T-helper 2 cell treated with Interferon-gamma antibody and Interleukin-4, amounts not matched to agents 5 μg/mL and 100 μg/mL, for 36 hours (primary cell): ENCODE measurements at places on chromosomes 6 and 20.

DNA sequence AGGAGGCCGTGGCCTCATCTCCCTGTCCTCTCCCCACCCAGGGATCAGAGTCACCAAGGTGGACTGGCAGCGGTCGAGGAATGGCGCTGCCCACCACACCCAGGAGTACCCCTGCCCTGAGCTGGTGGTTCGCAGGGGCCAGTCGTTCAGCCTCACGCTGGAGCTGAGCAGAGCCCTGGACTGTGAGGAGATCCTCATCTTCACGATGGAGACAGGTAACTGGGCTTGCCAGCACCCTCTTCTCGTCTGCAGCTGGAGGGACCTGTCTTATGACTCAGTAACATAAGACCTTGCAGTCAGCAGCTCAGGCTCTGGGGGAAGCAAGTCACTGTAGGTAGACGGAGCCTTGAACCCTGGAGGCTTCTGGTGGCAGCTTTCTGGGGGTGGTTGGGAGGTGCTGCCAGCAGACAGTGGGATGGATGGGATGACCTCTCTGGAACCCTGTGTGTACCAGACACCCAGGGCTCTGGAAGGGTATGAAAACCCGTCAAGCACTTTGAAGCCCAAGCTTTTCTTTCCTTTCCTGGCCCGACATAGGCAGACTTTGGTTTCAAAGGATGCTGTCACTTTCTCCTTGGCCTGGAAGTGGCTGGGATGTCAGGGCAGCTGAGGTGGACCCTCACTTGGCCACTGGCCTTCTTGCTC lies 13.8 kb downstream of the TGM6 start:
- H3K36me3 ChIP-seq: no peaks in the 10 kb centered on the region
- no peak overlapping the region for H3K4me3 ChIP-seq
- H3K4me1 ChIP-seq: no peaks in the 10 kb centered on the region
- no peak overlapping the region for H3K27ac ChIP-seq

- H3K4me1 ChIP-seq: no peaks in the 10 kb centered on the region
- H3K4me3 ChIP-seq: no peak overlapping the region
- no peak overlapping the region for H3K27ac ChIP-seq
- H3K27me3 ChIP-seq: peaks cover 3% of the 10 kb centered on the region
- H3K36me3 ChIP-seq: no peaks in the 10 kb centered on the region
- no peak for DNase-seq
Observed at GRCh38 chr20:47949230-47949629, 163.9 kb upstream of the SULF2 start.

DNA sequence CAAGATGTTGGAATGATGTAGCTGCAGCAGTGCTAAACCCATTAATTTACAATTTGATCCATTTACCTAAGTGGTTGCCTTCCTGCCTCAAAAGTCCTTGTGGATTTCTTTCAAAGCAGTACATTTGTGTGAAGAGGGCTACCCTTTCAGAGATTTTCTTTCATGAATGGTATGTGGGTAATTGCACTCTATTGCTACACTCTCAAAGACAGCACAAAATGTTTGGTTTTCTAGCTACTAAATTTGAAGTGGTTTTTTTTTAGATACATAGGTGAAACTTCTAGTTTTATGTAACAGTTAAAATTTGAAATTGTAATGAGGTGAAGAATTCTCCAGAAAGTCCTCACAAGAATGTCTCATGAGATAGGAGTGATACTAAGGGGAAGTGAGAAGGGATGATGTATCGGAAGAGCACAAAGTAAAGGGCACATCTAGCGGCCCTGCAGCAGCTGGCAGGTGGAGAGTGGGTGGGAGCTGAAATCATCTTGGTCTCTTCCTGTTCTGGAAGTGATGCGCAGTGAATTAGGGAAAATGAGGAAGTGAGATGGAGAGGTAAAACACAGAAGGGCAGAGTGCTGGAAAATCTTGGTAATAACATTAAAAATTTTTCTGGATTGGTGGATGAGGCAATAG lies 236.8 kb upstream of the MAN1A1 start:
- H3K36me3 ChIP-seq: no peaks in the 10 kb centered on the region
- H3K27ac ChIP-seq: no peak overlapping the region
- H3K4me1 ChIP-seq: no peaks in the 10 kb centered on the region
- no peak for DNase-seq
- H3K4me3 ChIP-seq: no peak overlapping the region

DNA sequence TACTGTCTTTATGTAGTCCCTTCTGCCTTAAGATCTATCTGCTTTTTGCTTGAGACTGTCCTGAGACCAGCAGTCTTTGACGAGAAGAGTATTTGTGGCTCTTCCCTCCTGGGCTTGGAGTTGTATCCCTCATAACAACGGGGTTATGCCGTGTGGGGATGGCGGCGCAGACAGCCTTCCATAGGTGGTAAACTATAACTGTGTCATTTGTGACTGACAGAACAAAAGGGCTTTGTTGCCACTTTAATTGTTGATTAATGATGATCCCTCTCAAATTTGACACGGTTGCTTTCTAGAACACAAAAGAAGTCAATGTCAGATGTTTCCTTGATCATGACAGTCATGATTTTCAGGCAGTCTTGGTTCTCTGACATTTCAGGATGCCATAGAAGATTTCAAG lies 196.6 kb downstream of the JARID2 start:
- H3K4me1 ChIP-seq: peaks cover 69% of the 10 kb centered on the region
- no peak overlapping the region for H3K4me3 ChIP-seq

- peaks cover 36% of the 10 kb centered on the region for H3K4me1 ChIP-seq
- no peak overlapping the region for H3K4me3 ChIP-seq
- no peak for DNase-seq
- H3K36me3 ChIP-seq: no peaks in the 10 kb centered on the region
Observed at GRCh38 chr20:62979876-62980373, 26.8 kb downstream of the BHLHE23 start.

DNA sequence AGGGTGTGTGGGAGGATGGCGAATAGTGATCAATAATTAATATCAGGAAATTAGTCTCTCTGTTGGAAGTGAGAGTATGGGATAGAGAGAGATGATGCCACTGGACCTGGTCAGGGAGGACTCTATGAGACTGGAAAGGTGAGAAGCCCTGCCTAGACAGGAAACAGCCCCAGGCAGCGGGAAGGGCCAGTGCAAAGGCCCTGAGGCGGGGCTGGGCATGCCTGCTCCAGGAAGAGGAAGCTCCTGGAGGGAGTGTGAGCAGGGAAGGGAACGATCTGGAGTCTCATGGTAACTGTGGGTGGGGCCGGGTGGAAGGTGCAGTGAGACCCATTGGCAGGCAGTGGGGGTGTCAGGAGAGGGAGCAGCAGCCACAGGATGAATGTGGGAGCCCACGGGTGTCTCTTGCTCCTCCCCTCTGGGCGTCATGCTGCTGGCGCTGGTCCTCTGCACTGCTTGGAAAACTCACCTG lies 1.8 kb upstream of the CST3 start:
- H3K27me3 ChIP-seq: peaks cover 21% of the 10 kb centered on the region
- H3K27ac ChIP-seq: no peak overlapping the region
- no peaks in the 10 kb centered on the region for H3K36me3 ChIP-seq
- no peak for DNase-seq
- H3K4me3 ChIP-seq: no peak overlapping the region
- H3K4me1 ChIP-seq: no peaks in the 10 kb centered on the region

- H3K4me3 ChIP-seq: no peak overlapping the region
- no peak for DNase-seq
- H3K36me3 ChIP-seq: peaks cover 72% of the 10 kb centered on the region
- H3K27me3 ChIP-seq: no peaks in the 10 kb centered on the region
- peak overlapping the region; percentile 62 for H3K27ac ChIP-seq
- H3K4me1 ChIP-seq: peaks cover 36% of the 10 kb centered on the region
Observed at GRCh38 chr20:1368448-1369199, 24.2 kb downstream of the FKBP1A start.

DNA sequence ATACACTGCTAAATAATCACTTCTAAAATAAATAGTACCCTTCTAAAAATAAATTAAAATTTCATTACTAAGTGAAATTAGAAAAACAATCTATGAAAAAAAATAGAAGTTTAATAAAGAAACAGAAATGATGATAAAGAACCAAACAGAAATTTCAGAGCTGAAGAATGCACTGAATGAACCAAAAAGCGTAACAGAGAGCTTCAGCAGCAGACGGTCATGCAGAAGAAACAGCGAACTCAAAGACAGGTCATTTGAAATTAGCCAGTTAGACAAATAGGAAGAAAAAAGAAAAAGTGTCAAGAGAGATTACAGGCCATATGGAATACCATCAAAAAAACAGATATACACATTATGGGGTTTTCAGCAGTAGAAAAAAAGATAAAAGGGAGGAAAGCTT lies 706.7 kb downstream of the TBC1D32 start:
- H3K4me3 ChIP-seq: no peak overlapping the region
- no peaks in the 10 kb centered on the region for H3K36me3 ChIP-seq
- H3K4me1 ChIP-seq: no peaks in the 10 kb centered on the region

DNA sequence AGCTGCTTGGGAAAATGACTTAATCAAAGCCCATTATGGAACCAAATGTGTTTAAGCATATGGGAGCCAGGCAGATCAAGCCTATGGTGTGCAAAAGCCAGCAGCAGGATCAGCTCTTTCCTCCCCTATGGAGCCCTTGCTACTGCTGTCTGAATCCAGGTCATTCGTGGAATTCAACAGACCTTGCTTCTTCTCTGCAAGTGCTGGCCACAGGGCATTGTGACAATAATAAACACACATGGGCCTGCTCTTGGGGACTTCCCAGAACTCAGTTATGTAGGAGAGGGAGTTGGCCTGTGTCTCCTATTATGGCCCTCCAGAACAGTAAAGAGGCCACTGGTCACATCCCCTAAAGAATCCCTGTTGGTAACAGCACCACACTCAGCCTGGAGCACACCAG lies 18.6 kb downstream of the GFOD1 start:
- H3K4me3 ChIP-seq: no peak overlapping the region
- H3K27ac ChIP-seq: no peak overlapping the region
- H3K4me1 ChIP-seq: peaks cover 20% of the 10 kb centered on the region
- peaks cover 8% of the 10 kb centered on the region for H3K36me3 ChIP-seq
- H3K27me3 ChIP-seq: no peaks in the 10 kb centered on the region
- DNase-seq: no peak

DNA sequence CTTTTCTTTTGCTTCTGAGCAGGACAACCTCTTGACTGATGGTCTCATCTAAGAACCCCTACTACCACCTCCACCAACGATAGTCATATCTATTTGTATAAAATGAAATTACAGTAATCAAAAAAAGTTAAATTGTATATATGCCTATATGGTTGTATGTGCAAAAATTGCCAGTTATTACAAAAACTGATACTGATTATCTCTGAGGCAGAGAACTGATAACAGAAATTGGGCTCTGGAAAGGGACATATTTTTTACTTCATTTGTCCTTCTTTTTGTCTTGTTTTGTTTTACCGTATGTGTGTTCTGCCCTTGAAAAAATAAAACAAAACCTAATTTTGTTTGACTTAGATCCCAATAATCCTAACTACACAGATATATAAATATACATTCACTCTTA lies 574.4 kb upstream of the NOX3 start:
- H3K4me1 ChIP-seq: peaks cover 3% of the 10 kb centered on the region
- no peak overlapping the region for H3K27ac ChIP-seq
- no peak overlapping the region for H3K4me3 ChIP-seq
- H3K27me3 ChIP-seq: no peaks in the 10 kb centered on the region
- DNase-seq: no peak

DNA sequence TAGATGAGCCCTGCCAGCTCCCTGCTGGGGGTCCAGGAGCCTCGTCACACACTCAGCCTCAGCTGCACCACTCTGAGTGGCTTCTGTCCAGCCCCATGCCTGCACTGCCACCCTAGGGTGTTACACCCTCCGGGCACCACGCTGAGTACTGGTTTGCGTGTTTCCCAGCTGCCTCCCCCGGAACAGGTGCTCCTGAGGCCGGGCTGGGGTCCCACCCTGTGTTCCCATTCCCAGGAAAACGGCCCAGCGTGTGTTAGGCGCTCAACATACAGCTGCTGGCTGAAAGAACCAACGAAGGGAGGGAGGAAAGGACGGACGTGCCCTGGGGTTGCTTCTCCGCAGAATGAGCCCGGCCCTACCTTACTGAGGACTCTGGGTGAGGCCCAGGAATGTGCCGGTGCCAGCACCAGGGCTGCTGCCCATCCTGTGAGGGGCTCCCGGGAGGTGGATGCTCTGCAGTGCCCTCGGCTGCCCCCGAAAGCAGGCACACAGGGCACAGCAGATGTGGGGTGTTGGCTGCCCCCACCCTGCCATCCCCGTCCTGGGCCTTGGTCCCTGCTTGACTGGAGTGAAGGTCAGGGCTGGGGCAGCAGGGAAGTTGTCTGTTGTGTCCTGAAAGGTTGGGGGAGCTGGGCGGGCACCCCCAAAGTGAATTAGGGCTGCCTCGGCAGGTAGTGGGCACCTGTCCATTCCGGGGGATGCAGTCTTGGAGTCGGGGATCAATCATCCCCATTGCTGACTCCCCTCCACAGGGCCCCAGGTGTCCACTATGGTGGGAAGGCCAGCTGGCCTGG lies 16.3 kb downstream of the LAMA5 start:
- no peaks in the 10 kb centered on the region for H3K27me3 ChIP-seq
- no peak for DNase-seq
- no peaks in the 10 kb centered on the region for H3K4me1 ChIP-seq
- H3K36me3 ChIP-seq: peaks cover 4% of the 10 kb centered on the region
- H3K4me3 ChIP-seq: no peak overlapping the region

DNA sequence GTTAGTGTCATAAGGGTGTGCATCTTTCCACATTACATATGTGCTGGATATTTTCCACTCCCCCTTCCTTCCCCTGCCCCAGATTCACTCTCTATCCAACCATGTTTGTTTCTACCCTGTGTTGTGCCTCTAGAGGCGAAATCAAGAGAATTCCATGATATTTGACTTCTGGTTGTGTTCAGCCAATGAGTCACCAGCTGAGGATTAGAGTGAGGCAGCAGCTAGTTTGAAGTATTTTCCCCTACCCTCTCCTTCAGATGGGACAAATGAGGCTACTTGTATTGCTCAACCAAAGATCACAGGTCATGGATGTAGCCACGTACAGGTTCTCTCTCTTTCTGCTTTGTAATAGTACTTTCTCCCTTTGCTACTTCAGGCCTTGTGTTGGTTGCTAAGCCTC lies 24.5 kb upstream of the OR2J2 start:
- DNase-seq: no peak
- H3K36me3 ChIP-seq: no peaks in the 10 kb centered on the region
- H3K27ac ChIP-seq: no peak overlapping the region

GRCh38 chr6:2756241-2756640 lies 5.5 kb upstream of the MYLK4 start:
- peaks cover 48% of the 10 kb centered on the region for H3K27me3 ChIP-seq
- no peaks in the 10 kb centered on the region for H3K36me3 ChIP-seq
- H3K27ac ChIP-seq: no peak overlapping the region
- peaks cover 13% of the 10 kb centered on the region for H3K4me1 ChIP-seq
- no peak for DNase-seq

GRCh38 chr6:154582696-154583095 lies 72.2 kb upstream of the CNKSR3 start:
- no peaks in the 10 kb centered on the region for H3K4me1 ChIP-seq
- no peak overlapping the region for H3K27ac ChIP-seq
- no peak overlapping the region for H3K4me3 ChIP-seq
- H3K27me3 ChIP-seq: peaks cover 4% of the 10 kb centered on the region
- no peaks in the 10 kb centered on the region for H3K36me3 ChIP-seq
- no peak for DNase-seq

GRCh38 chr6:81969011-81969410 lies 216.5 kb upstream of the TENT5A start:
- no peak overlapping the region for H3K27ac ChIP-seq
- no peaks in the 10 kb centered on the region for H3K4me1 ChIP-seq
- H3K4me3 ChIP-seq: no peak overlapping the region
- no peak for DNase-seq

- H3K36me3 ChIP-seq: no peaks in the 10 kb centered on the region
- H3K27me3 ChIP-seq: peaks cover 2% of the 10 kb centered on the region
- peaks cover 10% of the 10 kb centered on the region for H3K4me1 ChIP-seq
- no peak overlapping the region for H3K27ac ChIP-seq
- DNase-seq: no peak
Observed at GRCh38 chr6:106380407-106380806, 19.9 kb downstream of the CRYBG1 start.
